Activated CD4-positive, alpha-beta T cell treated with anti-CD3 and anti-CD28 coated beads, Interleukin-2, amount 50 U/mL, for 48 hours (primary cell): ENCODE measurements at places on chromosomes 16 and 17.

DNA sequence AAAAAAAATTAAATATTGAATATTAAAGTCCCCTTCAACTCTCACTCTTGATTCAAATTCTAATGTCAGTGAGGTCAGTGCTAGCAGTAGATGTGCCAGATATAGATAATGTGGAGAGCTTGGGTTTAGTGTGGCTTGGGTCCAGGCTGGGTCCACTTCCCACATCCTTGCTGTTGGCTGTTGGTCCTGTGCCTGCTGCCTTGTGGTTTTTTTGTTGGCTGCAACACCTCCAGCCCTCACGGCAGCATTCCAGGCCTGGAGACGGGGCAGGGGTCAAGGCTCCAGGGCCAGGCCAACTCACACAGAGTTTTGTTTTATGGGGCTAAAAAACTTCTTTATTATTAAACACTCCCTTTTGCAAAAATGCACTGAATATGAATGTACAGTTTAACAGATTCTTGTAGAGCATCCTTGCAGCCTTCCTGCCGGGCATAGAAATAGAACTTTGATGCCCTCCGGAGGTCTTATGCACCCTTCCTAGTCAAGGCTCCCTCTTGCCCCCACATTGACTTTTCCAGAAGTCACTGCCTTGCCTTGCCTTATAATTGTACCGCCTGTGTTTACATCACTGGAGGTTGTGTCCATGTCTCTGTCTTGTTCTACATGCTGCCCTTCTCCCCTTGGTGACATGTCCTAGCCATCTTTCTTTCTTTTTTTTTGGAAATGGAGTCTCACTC lies 25.5 kb upstream of the MYO15B start:
- no peak for DNase-seq

DNA sequence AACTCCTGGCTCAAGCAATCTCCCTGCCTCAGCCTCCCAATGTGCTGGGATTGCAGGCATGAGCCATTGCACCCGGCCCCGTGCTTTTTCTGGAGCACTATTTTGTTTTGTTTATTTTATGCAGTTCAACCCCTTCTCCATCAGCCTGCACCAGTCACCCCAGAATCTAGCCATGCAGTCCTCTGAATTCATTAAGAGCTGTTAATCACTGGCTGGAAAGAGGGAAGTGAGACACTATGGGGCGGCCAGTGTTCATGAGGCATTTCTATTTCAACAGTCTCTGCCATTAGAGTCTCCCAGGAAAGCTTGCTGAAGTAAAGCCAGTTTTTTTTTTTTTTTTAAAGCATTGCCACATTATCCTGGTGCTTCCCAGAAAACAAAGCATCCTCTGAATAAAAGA lies 1.7 kb downstream of the VWA3A start:
- DNase-seq = no peak

DNA sequence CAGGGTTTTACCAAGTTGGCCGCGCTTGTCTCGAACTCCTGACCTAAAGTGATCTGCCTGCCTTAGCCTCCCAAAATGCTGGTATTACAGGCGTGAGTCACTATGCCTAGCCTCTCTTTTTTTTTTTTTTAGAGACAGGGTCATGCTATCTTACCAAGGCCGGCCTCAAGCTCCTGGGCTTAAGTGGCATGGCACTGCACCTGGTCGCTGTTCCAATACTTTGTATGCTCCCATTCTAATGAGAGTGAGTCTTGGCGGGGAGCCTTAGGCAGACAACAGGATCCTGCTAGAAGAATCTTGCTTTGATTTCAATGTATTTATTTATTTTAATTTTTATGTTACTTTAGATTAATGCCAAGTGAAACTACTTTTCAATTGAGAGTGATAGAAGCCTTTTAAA lies 21.9 kb downstream of the TOM1L2 start:
- no peak for DNase-seq

GRCh38 chr16:54093281-54093680 lies 193.3 kb downstream of the IRX3 start:
- DNase-seq = no peak

DNA sequence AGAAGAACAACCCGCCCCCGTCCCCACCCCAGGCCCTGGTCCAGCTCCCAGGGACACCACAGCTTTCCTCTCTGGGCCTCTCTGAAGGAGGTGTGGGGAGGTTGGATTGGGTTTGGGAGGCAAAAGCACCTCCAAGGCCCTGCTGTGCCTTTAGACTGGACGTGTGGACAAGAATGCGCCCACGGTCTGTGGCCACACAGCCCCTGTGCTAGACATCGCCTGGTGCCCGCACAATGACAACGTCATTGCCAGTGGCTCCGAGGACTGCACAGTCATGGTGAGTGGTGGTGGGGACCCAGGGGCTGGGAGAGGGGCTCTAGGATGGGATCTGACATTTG lies 3.0 kb downstream of the CORO1A start:
- DNase-seq = no peak

DNA sequence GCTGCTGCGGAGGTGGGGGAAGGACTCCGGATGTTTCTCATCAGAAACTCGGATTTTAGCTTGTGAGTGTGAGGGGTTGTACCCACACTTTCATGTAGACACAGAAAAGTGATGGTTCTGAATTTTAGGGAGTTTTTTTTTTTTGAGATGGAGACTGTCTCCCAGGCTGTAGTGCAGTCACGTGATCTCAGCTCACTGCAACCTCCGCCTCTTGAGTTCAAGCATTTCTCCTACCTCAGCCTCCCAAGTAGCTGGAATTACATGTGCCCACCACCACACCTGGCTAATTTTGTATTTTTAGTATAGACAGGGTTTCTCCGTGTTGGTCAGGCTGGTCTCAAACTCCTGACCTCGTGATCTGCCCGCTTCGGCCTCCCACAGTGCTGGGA lies 22.4 kb upstream of the GNG13 start:
- no peak for DNase-seq

DNA sequence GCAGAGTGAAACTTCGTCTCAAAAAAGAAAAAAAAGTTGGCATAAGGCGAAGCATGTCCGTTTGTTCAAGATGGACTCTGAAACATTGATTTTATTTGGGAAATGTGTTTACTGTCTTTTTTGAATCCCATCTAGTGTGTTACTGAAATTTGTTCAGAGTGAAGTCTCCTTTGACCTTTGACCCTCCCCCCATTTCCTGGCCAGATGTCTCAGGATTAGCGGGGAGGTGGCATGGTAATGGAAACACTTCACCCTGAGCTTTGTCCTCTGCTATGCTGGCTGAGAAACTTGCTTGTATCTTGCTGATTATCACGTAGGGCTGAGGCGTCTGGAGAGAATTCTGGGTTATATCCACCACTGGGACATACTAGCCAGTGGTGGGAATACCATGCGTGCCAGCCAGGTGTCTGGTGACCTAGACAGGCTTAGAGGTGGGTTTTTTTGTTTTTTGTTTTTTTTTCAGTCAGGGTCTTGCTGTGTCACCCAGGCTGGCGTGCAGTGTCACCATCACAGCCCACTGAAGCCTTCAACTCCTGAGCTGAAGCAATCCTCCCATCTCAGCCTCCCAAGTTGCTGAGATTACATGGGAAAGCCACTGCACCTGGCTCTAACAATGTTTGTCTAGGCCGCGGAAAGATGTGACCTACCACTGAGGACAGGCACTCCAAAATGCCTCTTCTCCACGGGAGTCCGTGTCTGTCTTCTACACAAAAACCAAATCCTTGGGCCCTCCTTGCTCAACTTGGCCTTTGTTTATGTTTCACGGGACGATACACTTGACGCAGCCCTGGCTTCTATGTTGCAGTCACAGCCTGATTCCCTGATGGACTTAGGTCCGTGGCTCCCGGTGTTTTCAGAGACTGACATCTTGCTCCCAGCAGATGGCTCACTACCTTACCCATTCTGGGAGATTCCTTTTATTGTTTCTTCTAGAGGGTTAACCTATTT lies 6.6 kb upstream of the GALK1 start:
- no peak for DNase-seq

GRCh38 chr17:19513897-19514488 lies 19.7 kb upstream of the SLC47A1 start:
- peak; percentile 76 for DNase-seq

DNA sequence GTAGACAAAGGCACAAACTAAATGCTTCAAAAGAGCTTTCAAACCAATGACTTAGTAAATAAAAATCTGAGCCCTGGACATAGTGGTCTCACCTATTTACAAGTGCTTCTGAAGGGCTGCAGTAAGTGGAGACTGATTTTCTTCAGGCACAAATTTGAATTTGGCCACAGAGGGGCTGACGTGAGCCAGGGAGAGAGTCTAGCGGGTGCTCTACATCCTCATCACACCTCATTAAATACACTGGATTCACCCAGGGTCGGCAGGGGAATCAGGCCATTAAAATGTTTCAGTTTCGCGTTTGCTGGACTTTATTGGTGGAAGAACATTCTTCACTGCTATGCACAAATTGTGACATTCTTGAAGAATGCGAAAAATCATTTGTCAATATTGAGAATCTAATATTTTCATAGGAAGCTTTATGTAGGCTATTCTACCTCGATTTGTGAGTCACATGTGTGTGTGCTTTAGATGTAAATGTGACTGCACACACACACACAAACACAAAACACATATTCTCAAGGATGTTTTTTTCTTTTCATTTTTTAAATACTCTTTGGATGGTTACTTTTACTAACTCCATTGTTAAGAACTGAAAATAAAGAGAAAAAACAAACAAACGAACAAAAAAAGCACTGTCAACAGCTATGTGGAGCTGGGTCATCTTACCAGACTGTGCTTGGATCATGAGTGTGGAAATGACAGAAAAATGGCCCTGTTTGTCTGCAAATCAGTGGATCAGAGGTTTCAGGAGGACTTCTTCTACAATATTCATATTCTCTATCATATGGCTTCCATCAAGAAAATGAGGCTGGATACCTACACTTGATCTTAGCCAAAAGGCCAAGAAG lies 58.9 kb downstream of the CDH11 start:
- DNase-seq = no peak

- no peak for DNase-seq
These were observed 8.8 kb upstream of the SUMO2 start for GRCh38 chr17:75191584-75191983.

GRCh38 chr16:30076276-30076791 lies 540 bp downstream of the PPP4C start:
- no peak for DNase-seq

DNA sequence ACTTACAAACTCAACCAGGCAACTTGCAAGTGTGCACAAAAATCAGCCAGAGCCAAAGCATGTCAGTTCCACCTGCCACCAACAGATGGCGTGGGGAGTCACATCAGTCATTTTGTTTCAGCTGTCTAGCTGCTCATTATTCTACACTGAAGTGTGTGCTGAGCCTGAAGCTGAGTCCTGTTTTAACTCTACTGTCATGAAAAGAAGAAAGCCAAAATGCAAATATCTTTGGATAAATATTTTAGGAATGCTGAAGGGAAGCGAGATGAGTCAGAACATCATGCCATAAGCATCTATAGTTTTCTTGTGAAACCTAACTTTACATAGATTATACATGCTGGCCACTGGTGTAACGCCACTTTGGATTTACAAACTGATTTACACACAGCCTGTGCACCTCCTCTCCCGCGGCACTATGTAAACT lies 172.6 kb downstream of the CDK5R1 start:
- peak; percentile 82 for DNase-seq

- peak; percentile 57 for DNase-seq
These were observed 17.3 kb upstream of the HEXD start for GRCh38 chr17:82400830-82401229.

DNA sequence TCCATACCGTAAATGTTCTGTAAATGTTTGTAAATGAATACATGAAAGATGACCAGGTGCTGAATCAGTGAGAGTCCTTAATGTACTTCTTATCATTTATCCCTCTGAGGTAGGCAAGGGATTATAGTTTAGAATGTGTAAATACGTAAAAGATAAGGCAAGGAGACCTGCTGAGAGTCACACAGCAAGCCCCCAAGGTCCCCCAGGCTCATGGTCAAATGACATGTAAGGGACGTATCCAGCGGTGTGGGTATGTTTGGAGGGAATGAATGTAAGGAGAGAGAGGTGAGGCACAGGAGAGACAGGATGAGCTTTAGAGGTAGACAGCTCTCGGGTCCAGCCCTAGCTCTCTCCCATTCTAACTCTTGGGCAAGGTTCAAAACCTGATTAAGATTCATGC lies 341.8 kb downstream of the WWOX start:
- no peak for DNase-seq

DNA sequence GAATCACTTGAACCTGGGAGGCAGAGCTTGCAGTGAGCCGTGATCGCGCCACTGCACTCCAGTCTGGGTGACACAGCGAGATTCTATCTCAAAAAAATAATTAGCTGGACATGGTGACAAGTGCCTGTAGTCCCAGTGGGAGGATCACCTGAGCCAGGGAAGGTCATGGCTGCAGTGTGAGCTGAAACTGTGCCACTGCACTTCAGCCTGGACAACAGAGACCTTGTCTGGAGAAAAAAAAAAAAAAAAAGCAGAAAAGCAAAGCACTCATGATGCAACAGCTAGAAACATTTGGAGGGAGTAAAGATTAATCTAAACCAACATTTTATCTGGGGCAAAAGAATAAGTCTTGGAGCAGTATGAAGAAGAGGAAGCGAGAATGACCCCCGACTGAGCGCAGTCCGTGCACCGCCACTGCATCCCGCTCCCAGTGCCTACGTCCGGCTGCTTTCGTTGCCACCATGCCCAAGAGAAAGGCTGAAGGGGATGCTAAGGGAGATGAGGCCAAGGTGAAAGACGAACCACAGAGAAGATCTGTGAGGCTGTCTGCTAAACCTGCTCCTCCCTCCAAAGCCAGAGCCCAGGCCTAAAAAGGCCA lies 8.2 kb downstream of the PRPSAP1 start:
- DNase-seq = no peak

DNA sequence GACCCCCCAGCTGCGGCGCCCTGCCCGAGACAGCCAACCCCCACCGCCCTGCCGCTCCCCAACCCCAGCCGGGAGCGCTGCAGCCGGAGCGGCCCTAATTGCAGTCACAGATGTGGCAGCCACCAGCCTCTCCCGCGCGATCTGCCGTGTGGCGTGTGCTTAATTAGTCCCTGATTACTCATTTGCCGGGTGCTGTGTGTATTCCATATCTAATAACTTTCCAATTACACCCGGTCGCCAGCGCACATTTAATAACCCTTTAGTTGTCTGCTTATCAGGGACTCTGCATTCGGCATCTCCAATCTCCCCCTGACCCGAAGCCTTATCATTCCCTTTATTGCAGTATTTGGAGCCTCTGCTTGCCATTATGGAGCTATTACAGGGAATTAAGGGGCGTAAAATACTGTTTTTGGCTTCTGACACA lies 236.7 kb upstream of the CIBAR2 start:
- no peak for DNase-seq

DNA sequence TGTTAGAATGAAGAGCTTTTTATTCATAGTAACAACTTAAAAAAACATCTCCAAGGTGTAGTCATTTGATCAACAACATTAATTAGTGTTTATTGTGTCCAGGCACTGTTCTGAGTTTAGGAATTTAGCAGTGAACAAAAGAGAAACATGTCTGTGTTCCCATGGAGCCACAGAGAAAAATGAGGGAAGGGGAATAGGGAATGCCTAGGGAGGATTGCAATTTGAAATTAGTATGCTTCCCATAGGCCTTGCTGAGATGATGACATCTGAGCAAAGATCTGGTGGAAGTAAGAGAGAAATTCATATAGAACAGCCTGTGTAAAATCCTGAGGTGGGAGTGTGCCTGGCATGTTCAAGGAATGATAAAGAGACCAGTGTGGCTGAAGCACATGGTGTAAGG lies 318.0 kb downstream of the BCAS3 start:
- DNase-seq = no peak

GRCh38 chr17:16068323-16068722 lies 68.7 kb downstream of the TTC19 start:
- no peak for DNase-seq

- DNase-seq = no peak
These were observed 435.5 kb downstream of the KCNJ2 start for GRCh38 chr17:70604854-70605253.

GRCh38 chr16:22353933-22354541 lies 20.4 kb downstream of the CDR2 start:
- no peak for DNase-seq
